ENCODE measurements at places on chromosomes 2 and 18. TPM values are rescaled to one million over a fixed set of nuclear protein-coding genes. Genes with fewer than 3 reads are reported as not detected.

TNFRSF11A gene
- total RNA-seq = 3.6 TPM

- no peak for DNase-seq
Observed at GRCh38 chr2:35503311-35503710, 852.3 kb upstream of the CRIM1 start.

DNA sequence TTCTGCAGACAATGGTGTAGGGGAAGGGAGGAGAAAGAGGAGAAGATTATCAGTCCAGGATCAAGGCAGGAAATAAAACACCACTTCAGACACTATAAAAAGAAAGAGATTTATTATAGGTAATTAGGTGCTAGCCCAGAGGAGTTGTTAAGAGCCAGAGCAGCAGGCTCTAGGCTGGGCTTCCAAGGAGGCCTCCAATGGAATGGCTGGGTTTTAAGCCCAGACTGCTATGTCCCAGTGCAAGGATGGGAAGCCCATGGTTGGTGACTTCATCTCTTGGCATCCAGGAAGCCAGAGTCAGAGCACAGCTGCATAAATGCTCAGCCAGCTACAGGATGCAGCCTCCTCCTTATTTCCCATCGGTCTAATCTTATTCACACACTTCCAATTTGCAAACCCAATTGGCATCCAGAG, 95.6 kb downstream of the LAMA3 start:
- no peak for DNase-seq

DNA sequence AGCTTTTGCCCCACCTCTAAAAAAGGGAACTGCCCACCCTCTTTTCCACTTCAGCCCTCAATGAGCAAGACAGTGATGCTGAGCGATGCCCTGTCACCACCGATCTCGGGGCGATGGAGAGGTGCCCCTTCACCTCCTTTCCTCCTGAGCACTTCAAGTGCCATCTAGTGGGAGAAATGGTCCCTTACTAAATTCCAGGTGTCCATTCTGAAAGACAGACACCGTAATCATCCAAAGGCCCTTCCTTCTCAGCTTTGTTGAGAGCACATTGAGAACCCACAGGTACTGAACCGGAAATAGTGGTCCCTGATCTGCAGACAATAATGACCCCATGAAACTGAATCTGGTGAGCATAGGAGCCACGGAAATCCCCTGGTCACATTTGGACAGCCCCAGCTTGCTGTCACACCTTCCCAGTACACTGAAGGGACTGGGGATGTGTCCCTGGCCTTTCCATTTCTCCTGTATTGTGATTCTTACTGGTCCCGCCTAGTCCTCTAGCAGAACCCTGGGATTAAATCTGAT, 38.5 kb downstream of the KCTD18 start:
- DNase-seq = no peak

CD8B gene
- 0.81 TPM for total RNA-seq

DNA sequence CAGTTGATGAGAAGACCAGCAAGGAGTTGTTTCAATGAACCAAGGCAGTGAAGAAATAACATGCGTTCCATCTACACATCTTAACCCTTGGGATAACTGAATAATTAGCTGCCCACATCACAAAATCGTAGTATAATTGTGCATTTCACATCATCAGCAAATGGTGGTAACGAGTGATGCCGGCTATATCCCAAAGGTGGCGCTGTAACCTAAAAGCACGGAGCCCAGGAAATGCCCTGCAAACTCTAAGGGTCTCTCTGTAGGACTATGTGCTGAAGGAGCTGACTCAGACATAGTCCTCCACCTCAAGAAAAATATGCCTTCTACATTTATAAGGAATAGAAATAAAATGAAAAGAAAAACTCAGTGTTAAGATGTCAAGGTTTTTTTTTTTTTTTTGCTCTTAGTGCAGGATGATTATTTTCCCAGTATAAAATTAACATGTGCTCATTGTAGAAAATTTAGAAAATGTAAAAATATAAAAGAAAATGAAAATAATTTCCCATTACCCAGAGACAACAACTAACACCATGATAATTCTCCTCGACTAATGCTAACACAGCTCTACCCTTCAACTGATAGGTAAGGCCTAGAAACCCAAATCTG, 23.1 kb upstream of the DSG3 start:
- no peak for DNase-seq

DNA sequence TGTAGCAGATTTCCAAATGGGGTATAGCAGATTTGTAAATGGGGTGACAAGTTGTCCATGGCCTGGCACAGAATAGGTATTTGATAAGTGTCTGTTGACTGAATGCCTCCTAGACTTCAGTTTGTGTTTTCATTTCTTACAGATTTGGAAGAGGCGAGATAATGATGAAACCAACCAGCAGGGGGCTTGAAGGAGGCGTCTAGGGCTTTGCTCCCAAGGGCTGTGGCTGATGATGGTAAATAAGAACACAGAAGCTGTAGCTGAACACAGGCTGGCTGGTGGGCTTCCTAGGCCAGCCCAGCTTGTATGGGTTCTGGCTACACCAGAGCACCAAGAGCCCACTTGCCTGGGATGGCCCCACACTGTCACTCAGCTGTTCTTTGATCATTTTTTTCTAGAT, 19.4 kb downstream of the SFTPB start:
- no peak for DNase-seq

DNA sequence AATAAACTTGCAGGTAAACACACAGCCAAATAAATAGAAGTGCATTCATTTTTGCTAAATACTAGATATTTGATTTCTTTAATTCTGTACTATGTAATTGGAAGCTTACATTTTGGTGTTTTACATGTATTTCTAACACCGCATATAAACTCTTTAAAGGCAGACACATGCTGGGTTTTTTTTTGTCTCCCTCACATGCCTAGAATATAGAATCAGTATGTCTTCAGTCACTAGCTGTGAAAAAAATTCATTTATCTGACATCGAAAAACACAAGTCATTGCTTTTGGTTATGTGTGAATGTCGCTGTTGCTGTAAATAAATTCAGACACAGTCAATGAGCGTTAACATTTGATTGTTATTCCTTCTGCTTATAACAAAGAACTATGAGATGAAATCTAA, 1101.0 kb downstream of the DPP10 start:
- no peak for DNase-seq

DLX2 gene
- not detected for total RNA-seq

- DNase-seq = no peak
Observed at GRCh38 chr18:24190590-24190989, 51.7 kb downstream of the CABYR start.

GRCh38 chr18:8212896-8213780, 396.1 kb upstream of the RAB12 start:
- no peak for DNase-seq

DNA sequence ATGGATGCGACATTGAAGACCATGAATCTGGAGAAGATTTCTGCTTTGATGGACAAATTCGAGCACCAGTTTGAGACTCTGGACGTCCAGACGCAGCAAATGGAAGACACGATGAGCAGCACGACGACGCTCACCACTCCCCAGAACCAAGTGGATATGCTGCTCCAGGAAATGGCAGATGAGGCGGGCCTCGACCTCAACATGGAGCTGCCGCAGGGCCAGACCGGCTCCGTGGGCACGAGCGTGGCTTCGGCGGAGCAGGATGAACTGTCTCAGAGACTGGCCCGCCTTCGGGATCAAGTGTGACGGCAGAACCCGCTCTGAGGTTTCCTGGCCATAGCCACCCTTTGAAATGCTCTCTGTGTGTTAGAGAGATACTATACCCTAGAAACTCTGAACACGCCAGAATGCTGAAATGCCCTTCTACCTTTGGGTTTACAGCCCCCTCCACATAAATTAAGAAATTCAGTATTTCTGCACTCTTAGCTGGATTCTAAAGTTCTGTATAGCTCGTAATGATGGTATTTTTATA, 659 bp downstream of the CHMP1B start:
- DNase-seq = peak; percentile 45

FNDC4 gene
- 32.5 TPM for total RNA-seq

- DNase-seq = peak; percentile 67
Observed at GRCh38 chr2:27074738-27075565, 3.5 kb upstream of the EMILIN1 start.

GRCh38 chr2:114488841-114489530, 46.5 kb downstream of the DPP10 start:
- DNase-seq = no peak

TRIP12 gene
- total RNA-seq = 200 TPM

SERPINB4 gene
- not detected for total RNA-seq

UGT1A9 gene
- total RNA-seq = not detected

- DNase-seq = no peak
Observed at GRCh38 chr18:13300029-13300428, 81.5 kb downstream of the LDLRAD4 start.

GAD1 gene
- total RNA-seq = not detected

- DNase-seq = no peak
Observed at GRCh38 chr2:43060390-43061016, 165.9 kb downstream of the ZFP36L2 start.

DNA sequence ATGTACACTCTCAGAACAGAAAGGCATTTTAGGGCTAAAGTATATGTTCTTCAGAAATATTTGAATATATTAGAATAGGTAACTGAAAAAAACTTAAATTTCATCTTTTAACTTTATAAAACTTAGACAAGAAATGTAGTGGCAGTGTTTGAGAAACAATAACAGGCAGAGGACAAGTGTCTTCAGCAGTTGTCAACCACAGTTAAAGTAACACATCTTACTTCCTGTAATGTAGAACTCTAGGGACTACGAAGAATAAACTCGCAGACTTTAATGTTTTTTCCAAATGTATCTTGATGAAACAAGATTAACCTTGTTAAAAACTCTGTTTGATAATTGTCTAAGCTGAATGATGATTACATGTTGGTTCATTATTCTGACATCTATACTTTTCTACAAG, 50.7 kb downstream of the RMDN2 start:
- DNase-seq = no peak

GRCh38 chr2:26697425-26697824, 4.9 kb downstream of the KCNK3 start:
- no peak for DNase-seq

GRCh38 chr2:57141269-57141668, 905.3 kb upstream of the VRK2 start:
- no peak for DNase-seq

- DNase-seq = no peak
Observed at GRCh38 chr2:40287773-40288172, 164.1 kb downstream of the SLC8A1 start.

All from left cardiac atrium (tissue), 4 donors.